Stimulated activated CD8-positive, alpha-beta memory T cell treated with anti-CD3 and anti-CD28 coated beads, Interleukin-7, amount 100 ng/mL, for 1 hour (primary cell): ENCODE measurements at places on chromosomes 5 and 9.

DNA sequence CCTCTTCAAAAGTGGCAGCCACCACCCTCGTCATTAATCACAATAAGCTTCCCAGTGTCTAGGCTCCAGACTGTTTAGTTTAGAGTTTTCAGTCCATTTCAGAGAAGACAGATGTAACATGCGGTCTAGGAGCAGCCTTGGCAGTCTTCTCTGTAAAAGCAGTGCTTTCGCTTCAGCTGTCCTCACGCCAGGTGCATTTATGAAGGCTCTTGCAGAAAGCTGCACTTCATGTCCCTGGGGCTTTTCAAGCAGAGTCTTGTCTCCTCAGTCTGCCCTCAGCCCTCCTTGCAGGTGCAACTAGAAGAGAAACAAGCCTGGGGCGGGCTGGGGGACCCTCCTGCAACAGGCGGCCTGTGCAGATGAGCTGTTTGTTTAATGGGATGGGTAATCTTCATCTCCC lies 281.9 kb downstream of the DRD1 start:
- DNase-seq, result no peak

DNA sequence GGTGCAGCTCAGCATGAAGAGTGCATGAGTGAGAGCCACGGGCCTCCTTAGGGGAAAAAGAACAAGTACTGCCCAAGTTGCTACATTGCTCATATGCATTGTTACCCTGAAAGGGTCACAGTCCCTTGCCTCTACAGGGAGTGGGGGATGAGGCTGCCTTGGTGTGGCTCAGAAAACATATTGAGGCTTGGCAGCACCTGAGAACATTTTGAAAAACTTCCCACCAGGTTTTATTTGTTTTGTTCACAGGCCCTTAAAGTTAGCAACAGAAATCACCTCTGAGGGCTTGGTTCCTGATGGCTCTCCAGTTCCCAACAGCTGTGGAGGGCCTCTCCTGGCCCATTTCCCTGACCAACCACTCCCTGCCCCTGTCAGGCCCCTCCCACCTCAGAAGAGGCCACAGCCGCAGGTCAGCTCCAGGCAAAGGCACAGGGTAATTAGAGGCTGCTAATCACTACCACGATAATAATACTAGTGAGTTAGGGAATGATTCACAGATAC lies 90.7 kb upstream of the ADRA1B start:
- no peak for DNase-seq

GRCh38 chr5:64649512-64649911 lies 40.8 kb upstream of the SHISAL2B start:
- DNase-seq, result no peak

- no peak for DNase-seq
These were observed 278.4 kb downstream of the ATPSCKMT start for GRCh38 chr5:9971301-9971700.

DNA sequence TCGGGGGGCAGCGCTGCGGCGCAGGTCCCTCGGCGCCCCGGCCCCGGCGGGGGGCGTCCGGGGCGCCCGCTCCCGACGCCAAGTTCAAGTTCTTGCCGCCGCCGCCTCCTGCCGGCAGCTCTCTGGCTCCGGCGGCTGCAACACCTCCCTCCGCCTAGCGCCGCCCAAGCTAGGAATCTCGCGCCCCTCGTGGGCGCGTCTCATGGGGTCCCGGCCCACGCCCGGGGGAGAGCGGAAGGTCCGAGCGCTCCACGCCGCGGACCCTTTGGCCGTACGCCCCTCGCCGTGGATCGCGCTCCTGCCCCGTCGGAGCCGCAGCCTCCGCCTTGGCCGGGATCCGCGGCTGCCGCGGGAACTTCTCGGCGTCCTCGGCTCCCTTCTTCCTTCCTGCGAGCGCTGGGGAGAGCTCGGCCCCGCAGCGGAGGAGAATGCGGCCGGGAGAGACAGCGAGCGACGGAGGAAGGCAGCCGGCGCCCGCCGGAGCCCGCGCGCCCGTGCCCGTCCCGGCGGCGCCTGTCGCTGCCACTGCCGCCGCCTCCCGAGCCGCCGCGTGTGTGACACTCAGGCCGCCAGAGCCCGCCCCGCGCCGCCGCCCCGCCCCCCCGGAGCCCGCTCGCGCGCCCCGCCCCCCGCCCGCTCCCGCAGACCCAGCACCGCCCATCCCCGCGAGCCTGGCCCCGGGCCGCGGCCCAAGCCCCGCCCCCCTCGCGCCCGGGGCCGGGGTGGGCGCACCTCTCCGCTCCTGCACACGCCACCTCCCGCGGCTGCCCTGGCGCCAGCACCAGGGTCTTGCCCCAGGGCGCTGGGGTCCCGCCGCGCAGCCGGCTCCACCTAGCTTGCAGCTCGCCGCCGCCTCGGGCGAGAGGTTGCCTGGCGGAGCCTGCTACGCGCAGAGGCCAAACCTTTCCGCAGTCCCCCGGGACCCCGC lies at the start of gene SHB:
SHB (minus strand) TSS at position 527 of the 928 bp plus-strand sequence. CDS start 582 bp downstream, outside the sequence.
- peak; percentile 63 for DNase-seq

- DNase-seq, result no peak
These were observed 91.8 kb upstream of the CCDC112 start for GRCh38 chr5:115388240-115388639.

DNA sequence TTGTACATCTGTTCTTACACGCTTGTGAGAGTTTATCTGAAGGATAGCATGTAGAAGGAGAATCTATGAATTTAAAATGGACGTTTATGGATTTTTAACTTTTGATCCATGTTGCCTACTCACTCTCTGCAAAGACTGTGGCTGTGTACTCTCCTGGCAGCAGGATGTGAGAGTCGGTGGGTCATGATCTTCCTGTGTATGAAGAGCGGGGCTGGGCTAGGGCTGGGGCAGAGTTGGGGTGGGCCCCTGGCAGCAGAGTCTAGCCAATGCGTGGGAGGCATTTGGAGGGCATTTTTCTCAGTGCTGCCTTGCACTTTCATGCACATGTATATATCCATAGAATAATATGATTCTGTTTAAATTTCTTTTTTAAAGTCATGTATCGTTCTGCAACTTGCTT lies 24.0 kb upstream of the DAB2IP start:
- no peak for DNase-seq

DNA sequence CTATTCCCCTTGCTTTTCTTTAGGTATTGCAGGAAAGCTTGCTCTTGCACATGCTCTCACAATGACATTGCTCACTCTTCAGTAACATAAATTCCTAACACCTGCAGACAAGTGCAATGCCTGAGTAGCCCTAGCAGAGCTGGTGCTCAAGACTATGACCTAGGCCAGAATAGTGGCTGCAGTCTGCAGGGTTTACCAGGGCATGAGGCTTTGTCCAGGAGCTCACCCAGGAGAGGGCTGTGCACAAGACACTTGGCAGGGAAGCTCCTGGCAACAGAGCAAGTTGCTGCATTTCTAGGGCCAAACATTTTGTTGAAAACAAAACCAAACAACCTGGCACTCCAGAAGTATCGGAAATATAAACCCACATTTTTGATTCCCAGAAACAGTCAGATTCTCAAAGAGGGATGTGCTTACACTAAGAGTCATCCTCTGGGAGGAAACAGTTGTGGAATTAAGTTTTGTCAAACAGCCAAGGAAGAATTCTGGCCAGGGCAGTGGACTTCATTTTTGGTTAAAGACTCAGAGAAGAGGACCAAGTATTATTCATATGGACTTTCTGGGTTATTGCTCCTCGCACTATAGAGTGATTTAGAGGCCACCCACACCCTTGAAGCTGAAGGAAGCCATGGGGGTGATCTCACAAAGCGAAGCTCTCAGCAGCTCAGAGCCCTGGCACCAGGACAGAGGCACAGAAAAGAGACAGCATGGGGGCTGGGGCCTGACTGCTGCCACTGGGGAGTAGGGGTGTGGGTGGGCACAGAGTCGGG lies 44.9 kb downstream of the MACROH2A1 start:
- no peak for DNase-seq

DNA sequence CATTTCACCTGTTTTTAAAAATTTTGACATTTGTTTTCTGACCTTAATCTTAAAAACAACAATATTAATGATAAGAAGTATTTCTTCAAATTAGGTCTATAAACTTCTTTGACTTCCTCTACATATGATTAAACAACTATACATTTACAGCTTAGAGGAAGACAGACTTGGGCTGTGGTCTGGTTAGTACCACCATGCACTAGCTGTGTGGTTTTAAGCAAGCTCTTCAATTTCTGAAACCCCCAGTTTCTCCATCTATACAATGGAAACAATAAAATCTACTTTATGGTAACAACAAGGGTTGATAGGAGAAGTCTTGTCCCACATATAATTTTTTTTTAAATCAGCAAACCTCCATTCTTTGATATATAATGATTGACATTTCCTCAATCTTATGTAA lies 15.7 kb downstream of the ANKDD1B start:
- DNase-seq, result no peak

- DNase-seq, result no peak
These were observed 14.5 kb upstream of the ANKRD55 start for GRCh38 chr5:56247592-56247991.

GRCh38 chr9:93084471-93084881 lies 11.5 kb upstream of the CARD19 start:
- no peak for DNase-seq

GRCh38 chr5:146718609-146719008 lies 159.9 kb downstream of the PPP2R2B start:
- DNase-seq, result no peak

DNA sequence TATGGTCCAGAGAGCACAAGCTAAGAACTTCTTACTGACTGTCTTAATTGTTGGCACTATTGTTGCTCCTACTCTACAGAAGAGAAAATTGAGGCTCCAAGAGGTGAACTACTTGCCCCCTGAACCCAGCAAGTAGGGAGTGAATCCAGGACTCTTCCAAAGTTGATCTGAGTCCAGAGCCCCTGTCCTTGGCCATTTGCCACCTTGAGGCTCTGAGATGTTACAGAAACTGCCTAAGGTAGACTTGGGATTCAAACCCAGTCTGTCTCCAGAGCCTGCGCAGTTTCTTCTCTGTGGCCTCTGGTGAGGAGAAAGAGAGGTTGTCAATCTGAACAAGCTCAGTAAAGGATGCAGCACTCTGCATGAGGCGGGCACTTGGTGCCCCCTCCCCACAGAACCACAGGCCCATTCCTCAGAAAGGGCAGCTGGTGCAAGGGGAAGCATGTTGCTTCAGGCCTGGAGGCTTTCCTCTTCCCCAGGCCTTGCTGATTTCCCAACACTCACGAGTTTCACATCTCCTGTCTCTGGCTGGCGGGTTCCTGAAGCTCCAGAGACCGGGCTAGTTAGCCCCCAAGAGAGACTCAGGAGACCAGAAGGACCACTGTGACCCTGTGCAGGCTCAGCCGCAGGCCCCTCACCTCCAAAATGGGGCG lies 2.9 kb upstream of the LCP2 start:
- no peak for DNase-seq

DNA sequence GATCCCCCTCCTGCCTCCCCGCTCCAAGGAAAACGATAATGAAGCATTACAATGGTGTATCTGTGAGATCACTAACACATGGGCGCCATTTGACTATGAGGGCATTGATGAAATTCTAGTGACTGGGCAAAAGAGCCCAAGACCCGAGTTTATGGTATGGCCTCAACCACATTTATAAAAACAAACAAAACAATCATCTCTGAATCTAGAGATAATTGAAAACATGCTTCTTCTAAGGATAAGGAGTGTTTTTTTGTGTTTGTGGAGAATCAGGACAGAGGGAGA lies 100.9 kb upstream of the SEMA6A start:
- DNase-seq, result no peak

- DNase-seq, result no peak
These were observed 342.7 kb upstream of the RFX3 start for GRCh38 chr9:3868466-3868865.

DNA sequence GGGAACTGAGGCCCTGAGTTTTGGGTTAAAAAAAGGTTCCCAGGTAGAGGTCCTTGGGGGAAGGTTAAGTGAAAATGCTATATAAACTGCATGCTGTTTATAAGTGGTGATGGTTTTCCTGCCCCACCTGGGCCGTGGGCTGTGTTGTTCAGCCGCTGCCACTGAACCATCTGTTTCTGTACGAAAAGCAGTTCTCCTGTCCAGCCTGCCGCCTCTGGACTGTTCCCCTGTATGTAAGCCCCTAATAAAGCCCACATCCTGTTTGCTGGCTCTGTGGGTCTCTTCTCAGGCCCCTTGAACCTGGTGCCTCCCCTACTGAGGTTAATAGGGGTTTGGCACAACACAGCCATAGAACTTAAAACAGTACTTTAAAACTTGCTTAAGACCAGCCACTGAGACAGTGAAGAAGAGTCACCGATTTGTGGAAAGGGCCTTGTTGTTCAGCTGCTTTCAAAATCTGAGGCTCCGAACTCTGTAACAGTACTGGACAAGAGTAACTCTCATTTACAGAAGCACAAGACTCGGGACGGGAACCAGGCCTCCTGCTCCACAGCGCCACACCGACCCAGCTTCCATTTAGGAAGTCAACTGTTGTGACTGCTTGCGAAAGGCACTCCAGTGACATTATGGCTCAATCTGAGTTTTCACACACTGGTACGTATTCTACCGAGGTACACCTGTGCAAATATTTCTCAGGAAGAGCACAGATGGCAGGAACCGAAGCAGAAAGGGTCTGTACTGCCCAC lies 192.5 kb downstream of the CDK5RAP2 start:
- DNase-seq, result no peak

DNA sequence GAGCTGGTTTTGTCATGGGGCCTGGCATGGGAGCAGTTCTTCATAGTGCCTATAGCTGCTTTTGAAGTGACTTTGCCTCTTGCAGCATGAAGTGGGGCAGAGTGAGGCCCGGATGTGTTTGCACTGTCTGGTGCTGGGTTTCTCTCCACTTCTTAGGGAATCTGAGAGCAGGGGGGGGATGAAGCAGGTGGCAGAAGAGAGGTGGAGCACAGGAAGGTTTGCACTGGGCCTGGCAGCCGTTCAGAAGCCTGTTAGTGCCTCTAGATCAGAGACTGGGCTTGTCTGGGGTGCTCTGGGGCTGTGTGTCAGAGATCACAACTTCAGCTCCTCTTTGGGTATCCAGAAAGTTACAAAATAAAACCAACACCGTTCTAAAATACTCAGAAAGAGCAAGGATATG lies 18.4 kb downstream of the USP20 start:
- DNase-seq, result no peak

DNA sequence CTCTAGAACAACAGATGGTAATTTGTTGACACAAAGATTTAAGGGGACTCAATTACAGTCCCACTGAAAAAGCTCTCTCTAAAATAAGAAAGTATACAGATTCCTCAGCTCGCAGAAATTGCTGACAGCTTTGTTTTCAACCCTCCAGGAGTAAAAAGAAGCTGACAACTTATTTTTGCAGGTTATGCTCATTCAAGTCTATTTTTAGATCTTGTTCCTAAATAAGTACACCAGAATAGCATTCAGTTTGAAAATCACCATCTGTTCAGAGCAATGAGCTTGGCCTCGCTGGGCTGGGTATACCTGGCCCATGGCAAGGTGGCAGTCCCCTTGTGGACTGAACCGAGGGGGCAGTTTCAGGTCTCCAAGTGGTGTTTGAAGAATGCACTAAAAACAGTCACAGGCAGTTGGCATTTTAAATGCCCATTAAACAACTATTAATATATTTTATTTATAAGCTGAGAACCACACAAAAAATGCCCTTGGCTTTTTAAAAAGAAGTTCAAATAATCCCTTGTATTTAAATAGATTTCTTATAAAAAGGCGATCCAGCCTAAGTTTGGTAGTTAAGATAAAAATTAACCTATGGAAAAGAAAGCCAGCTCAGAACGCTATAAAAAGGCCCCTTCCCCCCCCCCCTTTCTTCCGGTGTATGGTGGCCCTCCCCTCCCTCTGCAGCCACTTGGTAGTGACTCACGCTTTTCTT lies 169.2 kb downstream of the AUH start:
- DNase-seq, result no peak
